ENCODE measurements at places on chromosomes 1 and 21.

DNA sequence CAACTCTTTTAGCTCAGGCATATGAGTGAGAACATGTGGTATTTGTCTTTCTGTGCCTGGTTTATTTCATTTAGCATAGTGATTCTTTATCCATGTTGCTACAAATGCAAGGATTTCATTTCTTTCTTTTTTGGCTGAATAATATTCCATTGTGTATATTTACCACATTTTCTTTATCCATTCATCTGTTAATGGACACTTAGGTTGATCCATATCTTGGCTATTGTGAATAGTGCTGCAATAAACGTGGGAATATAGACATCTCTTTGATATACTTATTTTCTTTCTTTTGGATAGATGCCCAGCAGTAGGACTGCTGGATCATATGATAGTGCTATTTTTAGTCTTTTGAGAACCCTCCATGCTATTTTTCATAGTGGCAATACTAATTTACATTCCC is 30.8 kb downstream of the ASB17 start:
- no peak for DNase-seq

DNA sequence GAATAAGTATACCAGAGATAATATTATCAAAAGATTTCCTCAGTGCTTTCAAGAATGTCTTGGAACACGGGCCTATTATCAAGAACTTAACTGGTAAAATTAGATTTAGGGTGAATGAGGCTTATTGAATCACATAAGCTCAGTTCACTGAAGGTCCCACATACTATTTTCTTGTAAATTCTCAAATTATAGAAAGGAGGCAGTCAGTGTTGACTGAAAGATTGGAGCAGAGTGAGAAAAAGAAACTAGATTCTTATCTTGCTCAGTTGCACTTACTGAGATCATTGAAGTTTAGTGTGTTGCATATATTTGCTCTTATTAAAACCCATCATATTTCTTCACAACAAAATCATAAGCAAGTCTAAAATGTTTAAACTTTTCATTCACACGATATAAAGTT is 3.9 kb upstream of the RGS1 start:
- DNase-seq = no peak

GRCh38 chr21:44940116-44940631 is 345 bp downstream of the SLX9 start:
- DNase-seq = no peak

DNA sequence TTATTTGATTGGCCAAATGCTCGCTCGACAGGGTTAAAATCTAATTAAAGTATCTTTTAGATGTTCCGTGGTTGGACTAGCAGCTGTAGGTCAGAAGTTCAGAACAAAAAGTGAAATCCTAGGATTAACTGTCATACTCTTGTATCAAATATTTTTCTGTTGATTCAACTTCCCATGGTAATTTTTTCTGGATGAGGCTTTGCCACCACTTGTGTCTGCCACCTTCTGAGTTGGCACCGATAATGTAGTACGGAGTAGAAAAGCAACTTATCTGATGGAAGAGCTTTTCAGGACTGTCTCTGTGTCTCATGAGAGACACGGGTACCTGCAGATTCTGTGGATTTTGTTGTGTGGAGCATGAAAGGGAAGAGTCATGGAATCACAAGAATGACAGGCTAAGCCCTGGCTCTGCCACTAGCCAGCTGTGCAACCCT is 44.6 kb upstream of the CNN3 start:
- DNase-seq = no peak

DNA sequence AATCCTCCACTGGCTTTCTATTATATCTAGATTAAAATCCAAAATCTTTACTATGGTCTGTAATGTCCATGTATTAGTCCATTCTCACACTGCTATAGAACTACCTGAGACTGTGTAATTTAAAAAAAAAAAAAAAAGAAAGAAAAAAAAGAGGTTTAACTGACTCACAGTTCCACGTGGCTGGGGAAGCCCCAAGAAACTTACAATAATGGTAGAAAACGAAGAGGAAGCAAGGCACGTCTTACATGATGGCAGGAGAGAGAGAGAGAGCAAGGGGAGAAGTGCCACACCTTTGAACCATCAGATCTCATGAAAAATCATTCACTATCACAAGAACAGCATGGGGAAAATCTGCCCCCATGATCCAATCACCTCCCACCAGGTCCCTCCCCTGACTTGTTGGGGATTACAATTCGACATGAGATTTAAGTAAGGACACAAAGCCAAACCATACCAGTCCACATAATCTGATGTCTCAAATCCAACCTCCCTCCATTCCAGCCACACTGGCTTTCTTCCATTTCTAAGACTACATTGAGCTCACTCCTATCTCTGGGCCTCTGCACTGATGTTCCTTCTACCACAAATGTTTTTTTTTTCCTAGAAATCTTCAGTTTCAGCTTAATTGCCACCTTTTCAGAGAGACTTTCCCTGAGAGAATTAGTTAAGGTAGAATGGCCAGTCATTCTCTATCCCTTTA is 92.4 kb downstream of the EIF4G3 start:
- no peak for DNase-seq

DNA sequence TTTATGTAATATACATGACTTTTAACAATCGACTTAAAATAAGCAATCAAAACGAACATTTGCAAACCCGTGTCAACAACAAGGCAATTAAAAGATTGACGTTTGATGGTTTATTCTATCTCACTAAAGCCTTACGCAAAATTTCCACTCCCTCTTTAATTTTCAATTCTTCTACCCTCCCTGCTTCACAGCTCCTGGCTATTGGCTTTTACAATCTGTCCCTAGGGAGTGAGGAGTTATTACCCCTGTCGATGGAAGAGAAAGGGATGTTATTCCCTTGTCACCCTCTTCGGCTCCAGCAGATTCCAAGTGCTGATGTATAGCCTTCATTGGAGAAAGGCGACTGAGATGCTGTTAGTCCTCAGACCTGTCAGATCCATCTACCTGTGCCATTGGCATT is 161.3 kb downstream of the ZNF281 start:
- DNase-seq = no peak

GRCh38 chr1:119397986-119398385 is 17.0 kb upstream of the HSD3B2 start:
- no peak for DNase-seq

GRCh38 chr21:45831991-45832740 is 149.4 kb upstream of the COL6A1 start:
- DNase-seq = no peak

DNA sequence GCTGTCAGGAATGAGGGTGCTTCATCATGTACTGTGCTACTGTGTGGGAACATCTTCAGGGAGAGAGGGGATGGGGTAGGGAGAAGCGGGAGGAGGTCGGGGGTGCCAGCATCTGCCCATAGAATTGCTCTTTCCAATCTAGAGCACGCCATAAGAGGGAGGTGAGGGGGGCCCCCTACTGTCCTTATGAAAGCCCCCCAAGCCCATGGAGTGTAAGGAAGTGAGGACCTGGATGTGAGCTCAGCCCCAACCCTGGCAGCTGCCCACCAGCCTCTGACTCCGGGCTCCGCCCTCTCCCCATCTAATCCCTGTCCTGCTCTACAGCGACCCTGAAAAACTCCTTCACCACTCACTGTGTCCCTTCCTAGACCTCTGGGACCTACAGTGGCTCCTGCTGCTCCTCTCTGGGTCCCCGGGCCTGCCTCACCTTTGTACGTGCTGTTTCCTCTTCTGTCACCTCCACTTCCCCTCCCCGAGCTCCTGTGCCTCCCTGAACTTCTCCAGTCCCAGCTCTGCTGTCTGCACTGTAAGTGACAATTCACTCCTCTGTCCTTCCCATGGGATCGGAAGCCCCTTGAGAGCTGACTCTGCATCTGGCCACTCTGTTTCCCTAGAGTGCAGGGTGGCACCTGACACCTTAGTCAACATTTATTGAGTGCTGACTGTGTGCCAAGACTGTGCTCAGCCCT is 269.4 kb downstream of the PTPRU start:
- no peak for DNase-seq

DNA sequence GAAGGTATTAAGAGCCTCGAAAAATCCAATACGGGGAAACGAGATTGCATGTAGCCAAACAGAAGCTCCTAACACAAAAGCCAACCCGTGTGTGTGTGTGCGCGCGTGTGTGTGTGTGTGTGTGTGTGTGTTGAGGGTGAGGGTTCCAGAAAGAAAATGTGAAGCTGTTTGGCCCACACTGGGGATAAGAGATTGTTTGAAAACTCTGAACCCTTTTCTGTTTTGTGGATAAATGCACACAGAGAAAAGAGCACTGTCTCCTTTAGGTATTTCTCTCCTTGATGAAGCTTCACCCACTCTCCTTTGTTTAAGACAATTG is 1.9 kb downstream of the WLS start:
- DNase-seq = no peak

DNA sequence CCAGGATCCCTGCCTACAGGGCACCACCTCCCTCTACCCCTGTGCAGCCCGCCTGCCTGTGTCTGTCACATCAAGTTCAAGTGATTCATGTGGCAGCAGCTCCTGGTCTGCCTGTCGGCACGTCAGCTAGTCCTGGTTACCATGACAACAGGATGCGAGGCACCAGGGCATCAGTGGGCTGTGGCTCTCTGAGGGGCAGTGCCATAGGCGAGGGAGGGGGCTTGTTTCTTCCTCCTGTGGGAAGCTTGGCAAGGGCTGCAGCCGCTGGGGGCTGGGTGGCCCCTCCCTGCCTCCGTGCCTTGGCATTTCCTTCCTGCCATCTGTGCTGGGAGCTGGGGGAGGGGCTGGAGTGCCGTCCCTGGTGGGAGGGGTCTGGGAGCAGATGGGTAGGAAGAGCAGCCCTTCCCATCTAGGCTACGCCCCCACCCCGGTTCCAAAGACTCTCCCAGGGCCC is 43.1 kb downstream of the FOXO6 start:
- DNase-seq = no peak

- no peak for DNase-seq
These were observed at the start of gene SPRR2A for GRCh38 chr1:153057375-153057774. TSS of gene SPRR2A (minus strand) at chr1:153057512. CDS start at chr1:153056735, 777 bp downstream.

DNA sequence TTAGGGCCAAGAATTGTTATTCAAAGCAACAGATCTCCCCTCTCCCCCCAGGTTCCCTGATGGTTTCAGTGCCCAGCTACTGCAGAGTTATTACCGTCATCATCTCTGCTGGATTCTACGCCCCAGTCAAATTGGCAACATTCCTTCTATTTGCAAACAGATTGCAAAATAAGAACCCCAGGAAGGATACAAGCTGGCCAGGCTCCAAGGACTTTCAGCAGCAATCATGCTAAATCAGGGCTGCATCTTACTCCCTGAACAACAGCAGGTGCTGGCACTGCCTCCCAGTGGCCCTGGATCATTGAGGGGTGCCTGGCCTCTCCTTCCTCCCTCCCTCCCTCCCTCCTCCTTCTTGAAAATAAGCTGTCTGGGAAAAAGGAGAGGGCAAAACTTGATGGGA is 521.6 kb upstream of the BEND5 start:
- no peak for DNase-seq

- no peak for DNase-seq
These were observed 6.2 kb downstream of the BARHL2 start for GRCh38 chr1:90710579-90711536.

DNA sequence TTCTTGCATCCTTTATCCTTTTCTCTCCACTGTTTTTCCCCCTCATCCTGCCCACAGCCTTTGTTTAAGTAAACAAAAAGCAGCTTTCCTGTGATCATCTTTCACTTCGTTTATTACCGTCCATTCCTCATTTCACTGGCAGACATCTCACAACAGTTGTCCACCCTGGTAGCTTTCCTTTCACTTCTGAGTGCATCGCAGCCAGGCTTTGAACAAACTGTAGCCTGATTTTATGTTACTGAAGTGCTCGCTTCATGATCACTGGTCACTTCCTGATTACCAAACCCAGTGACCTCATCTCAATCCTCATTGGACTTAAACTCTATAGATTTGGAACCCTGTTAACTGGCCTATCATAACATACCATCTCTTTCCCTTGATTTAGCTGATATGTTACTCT is 67.7 kb downstream of the SDCCAG8 start:
- DNase-seq = no peak

- DNase-seq = no peak
These were observed 2.6 kb upstream of the TMEM82 start for GRCh38 chr1:15739745-15740144.

GRCh38 chr21:15128267-15128666 is 63.5 kb upstream of the NRIP1 start:
- no peak for DNase-seq

GRCh38 chr1:19738076-19738475 is 61.6 kb downstream of the TMCO4 start:
- no peak for DNase-seq

DNA sequence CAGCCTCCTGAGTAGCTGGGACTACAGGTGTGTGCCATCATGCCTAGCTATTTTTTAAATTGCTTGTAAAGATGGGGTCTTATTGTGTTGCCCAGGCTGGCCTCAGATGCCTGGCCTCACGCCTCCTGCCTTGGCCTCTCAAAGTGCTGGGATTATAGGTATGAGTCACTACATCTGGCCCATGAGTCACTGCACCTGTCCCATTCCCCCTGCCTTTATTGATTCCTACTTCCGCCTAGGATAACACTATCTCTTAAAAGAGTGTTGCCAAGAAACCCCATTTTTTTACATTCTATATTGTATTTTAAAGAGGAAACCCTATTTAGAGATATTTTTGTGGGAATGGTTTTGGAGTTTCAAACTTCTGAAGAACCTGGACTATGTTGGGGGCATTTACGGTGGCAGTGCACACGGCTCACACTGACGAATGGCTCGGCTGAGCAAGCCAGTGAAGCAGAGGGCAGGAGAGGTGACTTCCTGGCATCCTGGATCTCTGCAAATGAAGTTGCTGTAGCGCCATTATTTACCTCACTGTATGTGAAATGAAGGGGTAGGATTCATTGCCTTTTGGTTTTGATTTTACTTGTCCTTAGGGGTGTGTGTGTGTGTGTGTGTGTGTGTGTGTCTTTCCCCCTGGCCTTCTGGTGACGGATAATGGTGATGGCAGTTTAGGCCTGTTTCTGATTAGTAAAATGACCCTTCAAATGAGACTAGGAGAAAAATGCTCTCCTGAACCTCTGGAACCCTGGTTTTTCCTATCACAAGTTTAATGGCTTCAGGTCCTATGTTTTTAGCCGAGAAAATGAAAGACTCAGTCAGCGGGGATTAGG is 22.5 kb downstream of the KIF26B start:
- no peak for DNase-seq

- DNase-seq = no peak
These were observed 2.2 kb downstream of the ZNF436 start for GRCh38 chr1:23367451-23367790.

DNA sequence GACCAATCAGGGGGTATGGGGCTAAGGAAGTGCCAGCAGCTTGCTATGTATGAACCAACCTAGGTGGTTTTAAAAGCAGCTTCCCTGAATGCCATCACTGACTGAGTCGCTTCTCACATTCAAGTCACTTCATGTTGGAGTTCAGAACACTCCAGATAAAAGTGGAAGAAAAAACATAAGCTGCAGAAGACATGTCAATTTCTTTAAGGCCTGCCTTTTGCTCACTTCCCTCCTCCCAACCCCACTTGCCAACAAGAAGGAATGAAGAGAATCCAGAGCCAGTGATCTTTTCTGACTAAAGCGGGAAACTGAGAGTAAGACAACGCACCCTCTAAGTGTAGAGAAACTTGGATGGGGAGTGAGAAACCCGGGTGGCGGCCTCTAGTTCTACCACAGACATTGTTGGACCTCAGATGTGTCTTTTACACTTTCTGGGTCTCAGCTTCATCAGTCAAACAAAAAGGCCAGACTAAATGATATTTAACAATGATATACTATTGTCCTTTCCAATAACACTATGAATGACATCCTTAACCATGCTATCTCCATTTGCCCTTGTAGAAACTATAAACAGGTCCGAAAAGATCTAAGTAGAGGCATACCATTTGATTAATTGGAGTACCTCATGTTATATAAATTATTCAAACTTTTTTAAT is 54.1 kb downstream of the LUZP1 start:
- DNase-seq = no peak

- DNase-seq = no peak
These were observed 1202.3 kb downstream of the NCAM2 start for GRCh38 chr21:22200378-22201092.

- no peak for DNase-seq
These were observed 249.1 kb downstream of the FOXD2 start for GRCh38 chr1:47686731-47687630.

Measured in activated T-cell treated with anti-CD3 and anti-CD28 coated beads, Interleukin-2, amount 50 U/mL, for 1 hour (primary cell).